ENCODE measurements at places on chromosomes 6 and 20.

DNA sequence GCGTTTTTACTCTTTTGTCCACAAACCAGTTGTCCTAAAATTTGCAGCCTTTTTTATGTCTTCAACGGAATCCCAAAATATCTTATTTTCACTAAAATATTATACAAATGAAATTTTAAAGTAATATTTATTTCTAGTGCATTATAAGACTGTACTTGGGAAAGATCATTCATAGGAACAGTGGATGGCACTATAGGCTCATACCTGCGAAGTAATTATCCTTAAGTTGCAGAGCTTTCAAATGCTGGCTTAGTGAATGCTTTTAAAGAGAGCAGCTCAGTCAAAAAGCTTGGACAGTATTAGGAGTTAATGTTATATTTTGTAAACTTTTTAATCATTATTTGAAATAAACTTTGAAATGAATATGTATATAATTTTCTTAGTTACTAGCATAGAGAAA lies 254.9 kb downstream of the CDKAL1 start:
- no peak for DNase-seq

- no peak for DNase-seq
Measured at GRCh38 chr6:33857932-33858475, 54.2 kb upstream of the MLN start.

GRCh38 chr6:167044696-167045095 lies 45.5 kb downstream of the CEP43 start:
- DNase-seq = no peak

DNA sequence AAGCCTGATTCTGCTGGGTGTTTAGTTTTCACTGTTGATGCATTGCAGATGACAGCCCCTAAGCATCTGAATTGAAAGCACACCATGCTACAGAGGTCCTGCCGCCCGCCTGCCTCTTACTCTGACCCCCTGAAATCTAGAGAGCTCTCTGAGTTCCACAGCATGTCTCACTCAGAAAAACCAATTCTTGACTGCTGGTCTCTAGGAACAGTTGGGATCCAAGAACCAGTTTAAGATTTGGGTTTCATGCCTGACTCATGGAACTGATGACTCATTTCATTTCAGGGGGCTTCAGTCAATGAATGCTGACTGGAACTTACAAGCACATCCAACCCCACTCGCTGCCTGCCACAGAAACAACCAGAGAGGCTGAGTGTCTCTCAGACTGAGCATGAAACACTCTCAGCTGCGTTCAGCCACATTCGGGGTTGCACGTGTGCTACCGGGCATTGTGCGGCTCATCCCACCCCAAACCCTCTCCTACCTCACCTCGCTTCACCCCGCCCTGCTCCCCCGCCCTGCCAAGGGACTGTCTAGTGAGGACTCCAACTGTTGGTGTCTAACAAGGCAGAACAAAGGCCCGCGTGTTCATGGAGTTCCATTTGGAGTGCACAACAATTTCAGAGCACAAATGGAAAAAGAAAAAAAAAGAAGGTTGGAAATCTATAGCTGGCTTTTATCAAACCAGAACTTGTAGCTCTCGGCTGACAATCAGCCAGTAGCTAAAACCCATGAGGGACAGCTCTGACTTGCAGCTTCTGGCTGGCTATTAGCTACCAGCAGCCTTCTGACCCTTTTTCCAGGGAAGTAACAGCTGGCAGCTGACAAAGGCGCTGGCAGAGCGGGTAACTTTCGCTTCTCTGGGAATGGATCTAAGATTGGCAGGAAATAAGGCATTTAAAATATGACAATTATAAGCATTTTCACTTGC lies 20.0 kb upstream of the TRAF3IP2 start:
- no peak for DNase-seq

DNA sequence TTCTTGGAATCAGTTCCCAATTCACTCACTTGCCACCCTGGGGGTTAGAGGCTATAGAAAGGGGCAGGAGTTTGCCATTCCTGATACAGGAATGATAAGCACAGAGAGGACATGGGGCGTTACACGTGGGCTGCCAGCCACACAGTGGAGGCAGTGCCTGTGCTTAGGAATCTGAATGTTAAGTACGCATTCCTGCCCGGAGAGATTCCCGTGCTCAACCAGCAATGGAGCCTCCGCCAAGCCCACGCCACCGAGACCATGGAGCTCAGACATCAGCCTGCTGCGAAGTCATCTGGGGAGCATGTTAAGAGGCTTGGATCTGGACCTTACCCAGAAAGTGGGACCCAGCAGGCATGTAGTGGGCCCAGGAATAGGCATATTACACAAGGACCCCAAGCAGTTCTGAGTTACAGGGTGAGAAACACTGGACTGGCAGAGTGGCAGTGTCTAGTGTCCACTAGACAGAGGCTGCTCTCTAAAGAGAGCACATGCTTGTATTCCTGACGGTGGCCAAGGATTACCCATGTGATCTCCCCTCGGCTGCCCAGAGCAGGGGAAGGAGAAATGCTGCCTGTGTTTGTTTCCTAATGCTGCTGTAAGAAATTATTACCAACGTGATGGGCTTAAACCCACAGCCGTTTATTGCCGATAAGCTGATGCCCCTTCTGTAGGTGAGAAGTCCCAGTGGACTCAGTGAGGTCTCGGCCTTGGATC lies 138.2 kb downstream of the BMP7 start:
- DNase-seq = no peak

Measured in NCI-H1417 treated with DMSO at 0.1 percent for 48 hours (cell line).